ENCODE measurements at places on chromosomes 3 and 15. TPM values are rescaled to one million over a fixed set of nuclear protein-coding genes. Genes with fewer than 3 reads are reported as not detected.

DNA sequence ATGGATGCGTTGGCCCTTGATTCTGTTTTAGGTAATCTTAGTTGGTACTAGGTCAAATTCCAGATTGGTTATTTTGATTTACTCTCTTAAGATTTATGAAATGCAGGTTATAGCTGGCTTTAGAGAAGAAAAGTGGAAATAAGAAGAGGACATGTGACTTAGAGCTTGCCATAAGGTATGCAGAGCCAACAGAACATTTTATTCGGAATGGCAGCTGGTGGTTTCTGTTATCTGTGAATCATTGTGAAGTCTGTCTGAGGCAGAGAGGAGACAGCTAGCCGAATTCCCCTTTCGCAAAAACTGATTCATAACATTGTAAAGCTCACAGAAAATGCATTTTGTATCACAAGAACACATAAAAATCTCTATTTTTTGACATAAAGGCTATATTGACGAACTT is 82.1 kb downstream of the FILIP1L start:
- no peak for DNase-seq

DNA sequence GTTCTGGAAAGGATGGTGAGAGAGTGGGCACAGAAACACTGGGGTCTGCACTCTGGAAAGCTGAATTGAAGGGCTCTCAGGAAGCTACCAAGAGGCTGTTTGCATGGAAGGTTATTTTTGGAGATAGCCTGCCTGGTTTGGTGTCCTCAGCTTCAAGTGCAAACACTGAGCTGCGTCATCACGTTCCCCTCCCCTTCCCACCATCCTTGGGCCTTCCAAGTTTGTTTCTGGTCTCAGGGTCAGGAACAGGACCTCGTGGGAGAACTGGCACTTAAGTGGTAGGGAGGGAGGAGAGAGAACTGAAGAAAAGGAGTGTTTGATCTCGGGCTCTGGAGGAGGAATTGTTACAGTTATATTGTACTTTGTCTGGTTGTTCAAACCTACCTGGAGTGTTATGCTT is 10.6 kb downstream of the ST6GAL1 start:
- DNase-seq: peak; percentile 43

NR2E3 gene
- 0.41 TPM for total RNA-seq

MYZAP gene
- 7.7 TPM for total RNA-seq

KCNAB1 gene
- 1.3 TPM for total RNA-seq

DNA sequence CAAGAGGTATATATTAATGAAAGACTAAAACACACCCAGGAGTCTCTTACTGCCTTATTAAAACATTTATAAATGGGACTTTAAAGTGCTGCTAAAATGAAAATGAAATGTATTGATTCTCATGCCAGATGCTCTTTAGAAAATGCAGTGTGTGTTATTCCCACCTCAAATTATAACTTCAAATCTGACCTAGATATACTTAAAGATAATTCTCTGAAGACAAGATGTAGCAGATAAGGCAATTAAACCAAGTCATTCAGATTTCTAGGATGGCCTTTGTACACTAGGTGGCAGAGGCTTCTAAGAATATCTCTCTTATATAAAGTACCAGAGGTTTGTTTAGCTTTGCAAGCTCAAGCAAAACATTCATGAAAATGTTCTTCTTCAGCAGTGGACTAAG is 26.9 kb upstream of the GOLGA8B start:
- DNase-seq: no peak

KBTBD8 gene
- 2.6 TPM for total RNA-seq

GRCh38 chr3:52771334-52771681 is 568 bp upstream of the NEK4 start:
- no peak for DNase-seq

ANKRD34C gene
- total RNA-seq: not detected

PSTPIP1 gene
- not detected for total RNA-seq

- DNase-seq: no peak
Observed at GRCh38 chr3:66400411-66401156, 100.2 kb downstream of the LRIG1 start.

GRCh38 chr3:163538387-163538786 is 1539.9 kb downstream of the SI start:
- no peak for DNase-seq

GRCh38 chr3:67329358-67329757 is 325.1 kb downstream of the SUCLG2 start:
- DNase-seq: no peak

DNA sequence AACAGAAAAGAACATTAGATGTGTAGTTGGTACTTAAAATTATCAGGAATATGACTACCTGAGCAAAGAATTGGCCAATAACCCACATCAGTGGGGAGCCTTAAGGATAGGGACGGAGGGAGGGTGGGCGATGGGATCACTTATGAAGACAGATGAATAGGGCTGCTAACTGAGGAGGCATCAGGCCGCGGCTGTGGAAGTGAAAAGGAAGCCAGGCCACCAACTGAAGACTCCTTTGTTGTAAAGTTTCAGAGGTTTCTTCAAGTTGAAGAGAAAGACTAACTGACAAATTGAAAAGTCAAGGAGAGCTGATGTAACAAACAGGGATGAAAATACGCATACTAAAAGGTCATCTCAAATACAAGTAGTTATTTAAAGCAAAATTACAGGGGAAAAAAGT is 135.6 kb upstream of the BHLHE40 start:
- no peak for DNase-seq

GRCh38 chr15:43483297-43484128 is 9.4 kb downstream of the TP53BP1 start:
- DNase-seq: no peak

DNA sequence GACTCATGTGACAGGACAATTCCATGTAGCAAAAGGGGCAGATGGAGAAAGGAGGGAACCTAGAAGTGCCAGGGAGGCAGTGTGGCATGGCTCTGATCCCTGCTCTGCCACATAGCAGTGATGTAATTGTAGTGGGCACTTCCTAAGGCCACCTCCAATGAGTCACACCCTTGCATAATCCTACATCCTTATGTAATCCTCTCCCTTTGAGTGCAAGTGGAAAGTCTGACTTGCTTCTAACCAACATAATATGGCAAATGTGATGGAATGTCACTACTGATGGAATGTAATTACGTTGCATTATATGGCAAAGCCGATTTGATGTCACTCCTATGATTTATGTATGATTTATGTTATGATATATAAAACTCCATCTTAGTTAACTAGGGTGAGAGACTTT is 72.9 kb upstream of the ATP2C1 start:
- DNase-seq: no peak

GRCh38 chr3:171317171-171317570 is 143.0 kb downstream of the TNIK start:
- DNase-seq: no peak

ZNF80 gene
- not detected for total RNA-seq

DNA sequence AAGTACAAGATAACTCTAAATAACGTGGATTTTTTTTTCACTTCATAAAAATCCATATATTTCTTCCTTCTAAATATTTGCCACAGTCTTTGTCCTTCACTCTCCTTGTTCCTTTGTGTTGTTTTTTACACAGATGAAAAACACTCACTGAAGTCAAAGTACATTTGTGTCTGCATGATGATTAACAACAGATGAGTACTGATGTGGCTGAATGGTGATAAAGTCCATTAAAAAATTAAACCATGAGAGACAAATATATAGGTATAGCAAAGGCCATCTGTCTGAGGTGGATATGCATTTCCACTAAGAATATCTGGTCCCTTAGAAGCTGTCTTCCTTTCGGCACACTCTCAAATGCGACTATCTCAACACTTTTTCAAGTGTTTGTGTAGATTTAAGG is 317.5 kb upstream of the MCTP2 start:
- no peak for DNase-seq

DMXL2 gene
- 32.3 TPM for total RNA-seq

GRCh38 chr3:42025370-42026138 is 63.7 kb upstream of the ULK4 start:
- peak; percentile 92 for DNase-seq

DNA sequence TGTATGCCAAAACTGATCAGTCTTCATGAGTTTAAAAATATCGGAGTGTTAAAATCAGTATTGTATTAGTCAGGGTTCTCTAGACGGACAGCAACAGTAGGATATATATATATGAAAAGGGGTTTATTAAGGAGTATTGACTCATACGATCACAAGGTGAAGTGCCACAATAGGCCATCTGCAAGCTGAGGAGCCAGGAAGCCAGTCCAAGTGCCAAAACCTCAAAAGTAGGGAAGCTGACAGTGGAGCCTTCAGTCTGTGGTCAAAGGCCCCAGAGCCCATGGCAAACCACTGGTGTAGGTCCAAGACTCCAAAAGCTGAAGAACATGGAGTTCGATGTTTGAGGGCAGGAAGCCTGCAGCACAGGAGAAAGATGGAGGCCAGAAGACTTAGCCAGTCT is 391.0 kb upstream of the CADM2 start:
- DNase-seq: no peak

DNA sequence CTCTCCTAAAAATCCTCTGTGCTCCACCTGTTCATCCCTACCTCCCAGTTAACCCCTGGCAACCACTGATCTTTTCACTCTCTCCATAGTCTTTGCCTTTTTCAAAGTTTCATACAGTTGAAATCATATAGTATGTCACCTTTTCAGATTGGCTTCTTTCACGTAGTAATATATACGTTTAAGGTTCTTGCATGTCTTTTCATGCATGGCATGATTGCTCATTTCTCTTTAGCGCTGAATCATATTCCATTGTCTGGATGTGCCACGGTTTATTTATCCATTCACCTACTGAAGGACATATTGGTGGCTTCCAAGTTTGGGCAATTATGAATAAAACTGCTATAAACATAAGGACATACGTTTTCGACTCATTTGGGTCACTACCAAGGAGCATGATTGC is 28.7 kb downstream of the GLCE start:
- DNase-seq: no peak

DNA sequence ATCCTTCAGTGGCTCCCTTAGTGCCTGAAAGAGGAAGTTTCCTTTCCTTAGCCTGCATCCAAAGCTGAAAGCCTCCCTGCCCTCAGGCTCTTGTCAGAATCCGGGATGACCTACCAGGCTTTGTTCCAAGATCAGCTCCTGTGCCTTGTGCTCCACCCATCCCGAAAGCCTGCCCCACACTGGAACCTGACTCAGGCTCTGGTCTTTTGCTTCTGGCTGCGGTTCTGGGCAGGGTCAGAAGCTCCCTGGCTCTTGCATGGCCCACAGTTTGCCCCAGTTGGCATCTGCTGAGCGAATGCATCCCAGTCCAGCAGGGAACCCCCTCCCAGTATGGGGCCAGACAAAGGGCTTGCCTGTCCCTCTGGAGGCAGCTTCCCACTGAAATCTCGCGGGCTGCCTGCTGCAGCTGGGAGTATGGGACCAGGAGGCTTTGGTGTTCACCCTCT is 25.9 kb upstream of the KIF23 start:
- no peak for DNase-seq

- DNase-seq: no peak
Observed at GRCh38 chr3:178342111-178342510, 194.1 kb upstream of the KCNMB2 start.

DNA sequence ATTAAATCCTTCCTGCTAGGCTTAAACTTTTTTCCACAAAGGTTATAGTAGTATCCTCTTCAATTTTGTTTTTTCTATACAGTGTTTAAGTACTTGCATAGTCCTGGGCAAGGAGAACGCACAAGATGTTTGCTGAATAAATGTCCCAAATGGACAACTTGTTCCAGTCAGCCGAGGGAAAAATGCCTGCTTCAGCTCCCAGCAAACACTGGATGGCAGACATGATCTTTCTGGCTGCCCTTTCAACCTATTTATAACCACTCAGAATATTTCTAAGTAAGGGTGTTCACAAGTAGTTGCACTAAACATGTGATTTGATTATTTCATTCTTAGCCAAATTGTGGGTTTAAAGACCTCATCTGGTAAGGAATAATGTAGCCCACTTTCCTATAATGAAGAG is 29.8 kb downstream of the GNB4 start:
- no peak for DNase-seq

DNA sequence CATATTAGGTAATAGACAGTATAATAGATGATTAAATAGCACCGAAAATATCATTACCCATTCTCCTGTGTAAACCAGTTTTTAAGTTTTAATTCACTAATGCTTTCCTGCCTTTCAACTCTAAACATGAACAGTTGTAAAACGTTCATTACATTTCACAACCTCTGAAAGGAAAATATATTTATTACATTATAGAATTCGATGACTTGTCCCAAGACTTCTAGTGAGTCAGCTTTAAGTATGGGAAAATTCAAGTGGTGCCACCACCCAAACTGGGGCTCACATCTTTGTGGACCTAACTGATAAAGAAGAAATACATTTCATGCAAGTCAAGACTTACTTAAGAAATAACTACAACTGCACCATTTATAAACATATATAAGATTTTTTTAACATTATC is 2.0 kb downstream of the TRIM59 start:
- DNase-seq: no peak

DNA sequence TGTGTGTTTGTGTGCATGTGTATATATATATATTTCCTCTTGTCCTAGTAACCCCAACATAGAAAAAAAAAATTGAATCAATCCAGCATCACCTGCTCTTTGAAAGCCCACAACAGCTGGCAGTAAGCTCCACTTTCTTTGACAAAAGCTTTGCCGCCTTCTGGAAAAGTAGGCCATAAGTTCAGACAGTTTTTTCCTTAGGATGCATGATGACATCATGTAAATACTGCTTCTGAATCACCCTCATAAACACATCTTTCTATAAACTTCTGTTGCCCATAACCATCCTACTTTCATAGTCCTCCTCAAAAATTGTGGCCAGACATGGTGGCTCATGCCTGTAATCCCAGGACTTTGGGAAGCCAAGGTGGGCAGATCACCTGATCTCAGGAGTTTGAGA is 67.4 kb downstream of the CSNK1G1 start:
- DNase-seq: no peak

DNA sequence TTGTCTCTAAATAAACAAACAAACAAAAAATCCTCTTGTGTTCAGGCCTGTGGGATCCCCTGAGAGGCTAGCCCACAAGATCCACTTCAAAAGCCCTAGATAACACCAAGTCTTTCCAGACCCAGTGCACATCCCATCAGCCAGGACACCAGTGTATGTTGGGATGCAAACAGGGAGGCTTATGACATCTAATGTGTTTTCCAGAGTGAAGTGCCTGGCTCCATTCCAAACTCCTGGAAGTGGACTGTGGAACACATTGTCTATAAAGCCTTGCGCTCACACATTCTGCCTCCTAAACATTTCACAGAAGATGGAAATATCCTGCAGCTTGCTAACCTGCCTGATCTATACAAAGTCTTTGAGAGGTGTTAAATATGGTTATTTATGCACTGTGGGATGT is 57.0 kb downstream of the MLH1 start:
- DNase-seq: no peak

DNA sequence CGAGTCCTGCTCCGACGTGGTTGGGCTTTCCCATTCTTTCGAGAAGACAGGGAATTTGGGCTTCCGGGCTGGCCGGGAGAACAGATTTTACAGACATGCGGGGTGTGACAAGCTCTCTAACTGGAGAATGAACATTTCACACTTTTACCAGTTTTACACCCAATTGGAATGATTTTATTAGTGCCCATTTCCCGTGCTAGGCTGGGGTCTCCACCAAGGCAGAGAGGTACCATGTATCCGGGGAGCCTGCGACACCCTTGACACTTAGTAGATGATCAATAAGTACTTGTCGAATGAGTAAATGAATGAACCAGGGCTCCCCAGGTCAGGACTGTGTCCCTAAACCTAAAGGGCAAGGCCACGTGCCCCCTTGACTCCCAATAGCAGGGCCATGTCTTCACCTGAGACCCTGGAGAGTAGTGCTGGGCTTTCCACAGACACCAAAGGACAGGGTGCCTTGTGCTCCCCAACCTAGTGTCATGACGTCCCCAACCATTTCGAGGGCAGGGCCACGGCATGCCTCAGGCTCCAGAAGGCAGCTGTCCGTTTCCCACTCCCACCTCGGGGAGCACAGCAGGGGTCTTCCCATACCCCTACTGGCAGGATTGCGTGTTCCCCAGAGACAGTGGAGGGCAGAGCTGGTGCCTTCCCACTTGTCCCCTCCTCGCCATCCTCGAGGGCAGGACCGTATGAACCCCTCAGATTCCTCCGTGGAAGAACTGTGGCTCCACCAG is 679 bp upstream of the MYD88 start:
- DNase-seq: peak; percentile 38
